ENCODE measurements at places on chromosomes 5 and 9. TPM values are rescaled to one million over a fixed set of nuclear protein-coding genes. Genes with fewer than 3 reads are reported as not detected.

DNA sequence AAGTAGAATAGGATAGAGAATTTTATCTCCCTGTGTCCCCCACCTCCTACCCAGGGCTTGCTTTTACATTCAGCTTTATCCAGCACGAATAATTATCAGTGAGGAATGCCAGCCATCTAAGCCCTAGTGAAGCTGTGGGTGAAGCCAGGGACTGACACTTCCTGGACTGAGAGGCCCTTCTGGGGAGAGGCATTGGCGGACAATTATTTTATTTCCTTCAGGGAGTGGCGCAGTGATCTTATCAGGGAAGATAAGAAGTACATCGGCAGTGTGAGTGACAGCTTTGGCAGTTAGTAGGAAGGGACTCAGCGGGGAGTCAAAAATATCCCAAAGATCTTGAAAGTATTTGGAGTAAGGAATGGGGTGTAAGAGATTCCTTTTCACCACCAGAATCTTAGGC is 34.9 kb upstream of the RPS23 start:
- DNase-seq: no peak

DNA sequence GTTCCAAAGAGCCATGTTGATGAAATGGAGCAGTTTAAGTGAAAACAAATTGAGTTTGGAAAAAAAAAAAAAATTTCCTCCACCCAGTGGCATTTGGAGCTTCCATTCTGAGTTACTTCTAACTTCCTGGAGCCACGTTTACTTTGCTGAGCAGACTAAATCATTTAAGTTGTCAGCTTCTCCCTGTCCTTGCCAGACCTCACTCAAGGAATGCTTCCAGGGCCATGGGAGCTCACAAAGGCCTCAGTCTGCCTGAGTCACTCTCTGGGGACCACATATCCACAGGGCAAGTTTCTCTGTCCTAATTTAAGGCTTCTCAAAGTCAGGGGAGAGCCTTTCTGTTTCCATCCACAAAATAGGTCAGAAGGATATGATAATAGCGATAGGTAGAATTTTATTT is 210.3 kb upstream of the TNC start:
- no peak for DNase-seq

Gene FAM200C
- total RNA-seq: 3.9 TPM

GRCh38 chr5:59528202-59528862 is 365.2 kb downstream of the PDE4D start:
- DNase-seq: no peak

Gene ARID3C
- total RNA-seq: not detected

- no peak for DNase-seq
Observed at GRCh38 chr5:173293817-173294672, 34.2 kb downstream of the STC2 start.

DNA sequence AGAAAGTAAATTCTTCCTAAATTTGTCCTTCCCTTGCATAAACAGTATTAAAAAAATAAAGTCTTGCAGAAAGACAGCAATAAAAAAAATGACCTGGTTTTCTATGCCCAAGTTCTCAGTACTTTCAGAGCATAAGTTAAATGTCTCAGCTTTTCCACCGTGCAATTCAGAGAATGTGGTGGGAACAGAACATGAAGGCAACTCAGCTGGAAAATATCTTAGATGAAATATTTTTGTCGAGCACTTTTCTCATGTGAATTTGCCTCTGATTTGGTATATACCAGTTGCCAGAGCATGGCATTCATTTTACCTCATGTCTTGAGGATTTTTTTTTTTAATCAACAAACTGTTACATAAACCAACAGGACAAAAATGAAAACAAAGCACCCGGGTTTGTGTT is 176.1 kb downstream of the CETN3 start:
- no peak for DNase-seq

Gene SLC28A3
- total RNA-seq: not detected

GRCh38 chr5:31107091-31107518 is 86.4 kb upstream of the CDH6 start:
- no peak for DNase-seq

DNA sequence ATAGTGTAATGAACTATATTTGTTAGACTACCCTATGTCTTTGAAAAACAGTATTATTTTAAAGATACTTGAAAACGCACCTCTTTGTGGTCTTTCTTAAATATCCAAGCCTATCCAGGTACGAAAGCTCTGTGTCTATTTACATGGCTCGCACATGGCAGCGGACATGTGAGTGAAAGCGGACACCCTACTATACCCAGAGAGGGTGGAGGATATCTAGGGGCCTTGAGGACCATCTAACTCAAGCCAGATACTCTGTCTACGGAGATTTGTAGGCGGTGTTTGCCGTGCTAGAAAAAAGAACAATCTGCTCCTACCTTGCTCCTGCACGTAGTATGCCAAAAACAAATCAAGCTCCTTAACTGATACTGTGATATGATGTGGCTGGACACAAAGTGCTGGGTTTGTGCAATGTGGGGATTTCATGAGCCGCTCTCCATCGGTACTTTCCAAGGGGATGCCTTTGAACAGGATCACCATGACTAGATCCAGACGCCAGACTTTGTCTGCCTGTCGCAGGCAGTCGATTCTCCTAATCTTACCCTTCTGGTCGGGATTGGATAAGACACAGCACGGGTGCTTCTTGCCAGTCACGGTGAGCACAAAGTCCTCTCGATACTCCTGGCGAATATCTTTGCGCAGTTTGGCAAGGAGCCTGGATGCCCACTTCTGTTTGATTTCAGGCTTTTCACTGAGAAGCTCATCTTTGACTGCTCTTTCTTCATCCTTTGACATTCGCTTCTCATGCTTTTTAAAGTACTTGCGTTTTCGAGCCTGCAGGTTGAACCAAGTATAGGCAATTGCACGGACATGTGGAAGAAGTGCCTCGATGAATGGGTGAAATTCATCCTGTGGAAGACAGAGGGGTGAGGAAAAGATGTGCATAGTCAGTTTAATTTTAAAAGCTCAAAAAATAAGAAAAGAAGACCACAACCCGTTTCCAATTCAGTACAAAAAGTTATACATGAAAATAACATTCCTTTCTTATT is 7.0 kb downstream of the NFIB start:
- no peak for DNase-seq

- DNase-seq: no peak
Observed at GRCh38 chr5:129387944-129388343, 72.2 kb upstream of the ADAMTS19 start.

DNA sequence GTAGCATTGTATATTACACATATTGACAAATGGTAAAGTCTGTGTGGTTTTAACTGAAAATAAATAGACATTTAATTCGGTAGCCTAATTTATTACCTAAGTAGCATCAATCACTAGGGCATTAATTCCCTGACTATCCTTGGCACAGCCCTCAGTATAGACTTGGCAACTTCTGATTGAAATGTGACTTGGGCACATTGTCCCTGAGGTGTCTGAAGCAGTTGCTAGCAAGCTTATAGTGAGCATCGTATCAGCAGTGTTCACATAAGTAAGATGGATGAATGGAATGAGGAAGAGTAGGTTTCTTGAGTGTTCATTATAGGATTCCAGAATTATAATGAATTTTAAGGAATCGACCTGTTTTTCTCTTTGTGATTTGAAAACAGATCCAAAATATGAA is 16.1 kb downstream of the LURAP1L start:
- no peak for DNase-seq

DNA sequence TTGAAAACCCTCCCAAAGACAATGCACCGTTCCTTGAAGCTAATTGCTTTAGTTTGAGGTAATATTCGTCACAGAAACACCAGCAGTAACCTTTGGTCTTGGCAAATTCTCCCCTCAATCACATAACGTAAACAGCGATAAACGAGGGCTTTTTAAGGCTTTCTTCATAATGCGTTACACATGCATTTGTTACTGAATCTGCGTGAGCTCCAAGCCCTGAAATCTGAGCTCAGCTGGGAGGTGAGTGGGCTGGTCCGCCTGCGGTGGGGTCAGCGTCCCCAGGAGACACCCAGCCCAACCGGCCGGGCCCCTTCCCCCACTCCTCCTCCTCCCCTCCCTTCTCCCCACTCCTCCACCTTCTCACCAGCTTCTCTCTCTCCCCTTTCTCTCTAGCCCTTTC is 91.1 kb downstream of the BARX1 start:
- no peak for DNase-seq

Gene GALNT12
- 0.34 TPM for total RNA-seq

Gene AHRR
- total RNA-seq: 17.3 TPM

GRCh38 chr5:61301341-61302199 is 30.5 kb upstream of the ZSWIM6 start:
- DNase-seq: no peak
